ENCODE measurements at places on chromosomes 1 and 21. TPM values are rescaled to one million over a fixed set of nuclear protein-coding genes. Genes with fewer than 3 reads are reported as not detected.

CBR3 gene
- 12.2 TPM for total RNA-seq

DNA sequence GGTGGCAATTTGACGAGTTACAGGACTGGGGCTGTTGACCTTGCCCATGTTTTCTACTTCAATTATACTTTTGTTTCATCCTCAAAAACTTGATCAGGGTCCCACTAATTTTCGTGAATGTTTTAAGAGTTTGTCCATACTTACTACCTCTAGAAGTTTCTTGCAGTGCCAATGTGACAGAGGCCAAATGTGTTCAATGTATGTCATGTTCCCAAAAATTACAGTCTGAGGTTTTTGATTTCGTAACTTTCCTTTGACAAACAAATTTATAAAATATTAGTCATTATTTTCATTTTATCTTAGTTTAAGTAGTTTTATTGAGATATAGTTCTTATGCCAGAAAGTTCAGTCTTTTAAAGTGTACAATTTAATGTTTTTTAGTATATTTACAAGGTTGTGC, 15.3 kb downstream of the VPS13D start:
- no peak for DNase-seq

RPS27 gene
- total RNA-seq = 1,661 TPM

KRTAP19-5 gene
- total RNA-seq = not detected

GRCh38 chr1:18469514-18469913, 11.2 kb upstream of the KLHDC7A start:
- DNase-seq = no peak

DNA sequence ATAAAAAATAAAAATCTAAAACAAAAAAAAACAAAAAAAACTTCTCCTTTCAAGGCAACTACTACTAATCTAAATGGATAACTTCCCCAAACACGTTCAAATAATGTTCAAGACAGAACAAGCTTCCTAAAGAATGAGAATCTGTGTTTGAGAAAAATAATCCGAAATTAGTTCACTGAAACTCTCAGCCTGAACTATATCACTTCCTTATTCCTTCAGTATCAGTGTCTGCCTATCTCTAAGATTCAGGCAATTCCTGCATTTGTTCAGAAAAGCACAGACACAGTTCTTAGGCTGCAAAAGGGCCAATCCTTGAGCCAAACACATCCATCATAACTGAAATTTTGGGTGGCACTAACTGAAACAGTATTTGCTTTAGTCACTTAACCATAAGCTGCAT, 22.4 kb downstream of the DSTYK start:
- no peak for DNase-seq

CFAP57 gene
- total RNA-seq = 0.09 TPM

DNA sequence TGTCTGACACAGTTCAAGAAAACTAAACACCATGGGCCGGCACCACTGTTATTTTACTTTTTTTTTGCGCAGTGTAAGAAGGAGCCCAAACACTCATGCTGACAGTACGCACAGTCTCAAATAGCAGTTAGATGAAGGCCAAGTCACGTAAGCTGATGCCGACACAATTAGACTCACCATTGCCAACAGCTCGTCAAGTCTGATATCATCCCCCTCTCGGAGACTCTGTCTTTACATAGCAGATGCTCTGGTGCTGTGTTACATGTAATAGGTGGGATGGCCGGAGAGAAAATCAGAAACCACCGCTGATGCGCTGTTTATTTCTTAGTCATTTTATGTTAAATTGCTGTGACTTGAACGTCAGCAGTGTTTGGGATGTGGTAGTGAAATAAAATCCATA, 49.3 kb downstream of the TGFB2 start:
- DNase-seq = no peak

GRCh38 chr1:101238681-101239094, 1.9 kb downstream of the S1PR1 start:
- peak; percentile 96 for DNase-seq

LAD1 gene
- total RNA-seq = not detected

GRCh38 chr21:33247599-33247998, 17.9 kb downstream of the IFNAR2 start:
- no peak for DNase-seq

DNA sequence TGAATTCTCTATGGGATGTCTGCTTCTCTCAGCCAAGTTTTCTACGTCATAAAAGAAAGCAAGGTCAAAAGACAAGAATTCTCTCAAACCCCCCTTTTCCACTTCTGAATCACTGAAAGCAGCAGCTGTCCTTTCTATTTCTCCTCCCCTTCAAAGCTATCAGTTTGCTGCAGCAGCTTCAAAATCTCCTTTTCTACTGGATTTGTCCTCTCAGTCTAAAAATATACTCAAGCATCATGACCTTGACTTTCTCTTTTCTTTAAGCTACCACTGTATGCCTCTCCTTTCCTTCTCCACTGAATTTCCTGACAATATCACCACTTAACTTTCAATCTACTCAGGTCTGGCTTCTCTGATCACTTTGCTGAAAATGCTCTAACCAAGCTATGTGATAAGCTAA, 1.9 kb downstream of the WDR64 start:
- no peak for DNase-seq

- no peak for DNase-seq
These were observed 46.6 kb downstream of the RIPK4 start for GRCh38 chr21:41720250-41720649.

DNA sequence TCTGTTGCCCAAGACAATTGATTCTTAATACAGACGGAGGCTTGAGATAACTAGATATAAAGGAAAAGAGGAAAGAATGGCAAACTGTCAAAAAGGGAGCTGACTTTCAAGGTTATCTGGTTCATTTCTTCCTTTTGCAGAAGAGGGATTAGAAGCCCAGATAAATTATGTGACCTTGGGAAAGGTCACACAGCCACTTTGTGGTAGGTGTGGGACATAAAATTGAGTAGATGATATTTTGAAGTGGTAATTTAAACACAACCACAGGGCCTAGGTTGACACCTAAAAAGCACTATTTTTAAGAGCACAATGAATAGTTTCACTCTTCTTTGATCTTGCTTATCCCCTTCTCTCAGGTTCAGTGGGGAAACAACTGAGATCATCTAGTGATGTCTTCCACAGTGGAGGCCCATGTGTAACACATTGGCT, 16.9 kb upstream of the KIAA0040 start:
- DNase-seq = no peak

DNA sequence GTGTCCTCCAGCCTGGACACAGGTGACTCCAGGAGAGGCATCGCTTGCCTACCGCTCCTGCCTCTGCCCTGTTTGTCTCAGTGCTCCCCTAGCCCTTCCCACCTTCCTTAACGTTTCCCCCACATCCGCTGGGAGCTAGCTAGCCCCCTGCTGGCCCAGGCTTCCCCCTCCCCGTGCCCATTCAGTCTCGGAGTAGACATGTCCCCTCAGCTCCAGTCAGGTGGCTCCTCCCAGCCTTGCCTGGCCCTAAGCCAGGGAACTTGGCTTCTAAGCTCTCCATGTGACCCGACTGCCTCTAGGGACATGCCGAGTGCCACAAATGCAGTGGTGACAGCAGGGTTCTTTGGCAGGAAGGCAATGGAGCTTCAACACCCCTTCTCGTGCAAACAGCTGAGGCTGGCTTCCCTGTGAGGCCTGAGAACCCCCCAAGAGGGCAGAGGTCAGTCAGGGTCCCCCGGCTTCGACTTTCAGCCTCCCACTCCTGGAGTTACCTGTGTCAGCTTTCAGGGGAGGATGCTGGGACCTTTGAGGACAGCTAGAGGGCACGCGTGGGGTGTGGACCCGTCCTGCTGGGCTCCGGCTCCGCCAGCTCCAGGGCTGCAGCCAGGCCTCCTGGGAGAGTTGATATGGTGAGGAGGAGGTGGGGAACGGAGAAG, 16.2 kb downstream of the DRAXIN start:
- DNase-seq = no peak

ORC1 gene
- total RNA-seq = 0.52 TPM

GRCh38 chr1:195328102-195328501, 1280.1 kb downstream of the KCNT2 start:
- DNase-seq = no peak

DNA sequence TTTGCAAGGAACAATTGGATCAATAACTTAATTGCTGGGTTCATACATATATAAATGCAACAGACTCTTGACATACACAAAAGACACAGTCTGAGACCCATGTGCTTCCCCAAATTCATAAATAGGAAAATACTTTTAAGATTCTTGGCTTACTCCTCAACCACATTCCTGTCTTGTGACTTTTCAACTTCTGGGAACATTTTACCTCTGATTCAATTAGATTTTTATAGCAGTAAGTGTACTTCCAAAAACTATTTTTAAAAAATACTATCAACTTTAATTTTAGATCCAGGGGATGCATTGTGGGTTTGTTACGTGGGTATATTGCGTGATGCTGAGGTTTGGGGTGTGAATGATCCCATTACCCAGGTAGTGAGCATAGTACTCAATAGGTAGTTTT, 406.7 kb downstream of the RPS6KC1 start:
- no peak for DNase-seq

- DNase-seq = no peak
These were observed 128.3 kb upstream of the HMGB4 start for GRCh38 chr1:33735624-33736023.

AGT gene
- total RNA-seq = 22.5 TPM

GRCh38 chr1:70090875-70091274, 114.5 kb downstream of the LRRC40 start:
- no peak for DNase-seq

- no peak for DNase-seq
These were observed 19.3 kb downstream of the SMYD2 start for GRCh38 chr1:214300149-214300780.

TIAM1 gene
- 11.3 TPM for total RNA-seq

GRCh38 chr1:28249866-28250295, 9.4 kb upstream of the SESN2 start:
- no peak for DNase-seq

DNA sequence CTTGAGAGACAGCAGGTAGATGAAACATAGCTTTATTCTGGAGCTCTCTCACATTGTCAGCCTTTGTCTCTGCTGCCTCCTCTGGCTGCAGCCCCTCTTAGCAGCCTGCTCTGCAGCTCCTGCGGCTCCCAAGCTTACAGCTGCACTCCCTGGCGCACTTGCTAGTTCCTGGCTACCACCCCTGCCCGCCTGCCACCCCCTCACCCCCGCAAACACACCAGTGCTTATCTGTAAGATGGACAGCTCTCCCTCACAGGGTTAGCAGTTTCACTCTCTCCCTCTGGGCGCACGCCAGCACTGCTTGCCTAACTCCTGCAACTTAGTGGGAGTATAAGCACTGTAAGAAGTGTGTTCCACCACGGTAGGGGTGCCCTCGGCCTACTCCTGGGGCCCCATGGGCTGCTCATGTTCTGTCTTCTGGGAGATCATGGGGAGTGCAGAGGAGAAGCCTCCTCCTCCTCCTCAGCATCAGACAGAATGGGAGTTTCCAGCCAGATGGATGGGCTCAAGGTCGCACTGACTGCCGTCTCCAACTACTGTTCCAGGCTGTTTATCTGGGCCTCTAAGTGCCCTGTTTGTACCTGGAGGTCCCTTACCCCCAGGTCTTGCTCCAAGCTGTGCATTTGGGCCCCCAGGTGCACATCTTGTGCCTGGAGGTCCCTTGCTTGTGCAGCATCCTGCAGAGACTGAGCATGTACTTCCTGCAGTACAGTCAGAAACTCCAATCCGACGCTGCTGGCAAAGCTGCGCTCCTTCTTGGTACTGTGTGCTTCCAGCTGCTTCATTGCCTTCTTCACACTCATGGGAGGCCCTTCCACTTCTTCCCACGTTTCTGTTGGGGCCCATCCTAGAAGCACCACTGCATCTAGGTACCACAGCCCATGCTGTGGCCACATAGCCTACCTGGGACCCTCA, 1388.1 kb downstream of the AMY1C start:
- no peak for DNase-seq

GRCh38 chr1:9389968-9390367, 97.3 kb downstream of the SPSB1 start:
- no peak for DNase-seq

NR1I3 gene
- not detected for total RNA-seq

DNA sequence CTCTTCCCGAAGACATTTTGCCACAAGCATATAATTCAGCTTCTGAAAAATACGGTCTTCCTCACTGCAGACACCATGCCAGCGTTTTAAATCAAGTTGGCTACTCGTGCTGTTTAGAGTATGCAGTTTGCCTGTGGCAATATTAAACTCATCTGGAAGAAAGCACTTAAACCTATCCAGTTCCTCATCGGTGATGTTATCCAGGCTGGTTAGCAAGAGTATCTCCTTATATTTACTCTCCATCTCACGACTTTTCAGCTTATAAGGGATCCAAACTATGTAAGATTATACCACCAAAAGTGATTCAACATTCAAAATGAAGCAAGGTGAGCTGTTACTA, 9.7 kb upstream of the IFI16 start:
- no peak for DNase-seq

DNA sequence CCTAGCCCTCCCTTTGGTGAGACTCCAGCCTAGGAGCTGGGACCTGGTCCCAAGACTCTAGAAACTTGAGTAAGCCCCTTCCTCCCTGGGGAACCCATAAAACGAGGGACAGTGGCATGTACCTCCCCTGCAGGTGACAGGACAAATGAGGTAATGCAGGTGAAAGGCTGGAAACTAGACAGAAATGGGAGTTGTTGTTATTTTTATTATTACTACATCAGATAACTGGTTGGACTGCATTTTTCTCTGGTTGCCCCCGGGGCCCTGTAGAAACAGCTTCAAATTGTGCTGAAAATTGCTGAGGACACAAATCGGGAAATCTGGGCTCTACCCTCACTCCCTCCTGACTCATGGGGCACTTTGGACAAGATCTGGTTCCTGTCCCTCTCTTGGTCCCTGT, 132.3 kb upstream of the WNT4 start:
- no peak for DNase-seq

DNA sequence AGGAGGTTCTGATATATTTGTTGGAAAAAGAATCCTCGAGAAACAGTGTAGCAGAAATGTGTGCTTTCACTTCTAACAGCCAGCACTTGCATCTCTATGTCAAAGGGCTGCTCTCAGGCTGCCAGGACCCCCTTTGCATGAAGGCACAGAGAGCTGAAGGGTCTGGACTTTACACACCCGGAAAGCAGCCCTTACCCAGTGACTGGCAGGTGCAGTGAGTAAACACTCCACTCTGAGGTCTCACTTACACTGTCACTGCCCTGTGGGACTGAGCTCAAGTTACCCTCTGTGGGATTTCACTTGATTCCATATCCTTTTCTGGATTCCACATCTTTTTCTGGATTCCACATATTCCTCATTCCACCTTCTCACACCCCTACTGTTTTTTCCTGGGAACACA, 40.8 kb upstream of the PPP2R5A start:
- DNase-seq = no peak

DNA sequence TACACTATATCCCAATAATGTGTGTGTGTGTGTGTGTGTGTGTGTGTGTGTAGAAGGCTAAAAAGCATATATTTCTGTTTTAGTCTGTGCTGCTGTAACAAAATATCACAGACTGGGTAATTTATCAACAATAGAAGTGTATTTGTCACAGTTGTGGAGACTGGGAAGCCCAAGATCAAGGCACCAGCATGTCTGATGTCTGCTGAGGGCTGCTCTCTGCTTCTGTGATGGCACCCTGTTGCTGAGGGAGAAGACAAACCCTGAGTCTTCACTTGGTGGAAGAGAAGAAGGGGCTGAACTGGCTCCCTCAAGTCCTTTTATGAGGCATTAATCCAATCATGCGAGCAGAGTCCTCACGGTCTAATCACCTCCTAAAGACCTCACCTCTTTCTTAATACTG, 23.0 kb upstream of the RAB4A start:
- DNase-seq = no peak

Measured in posterior vena cava (tissue), 2 donors.